ENCODE measurements at places on chromosomes 7 and 10.
A peak's percentile ranks its signal among the peaks of the same experiment; 100 is the strongest.

DNA sequence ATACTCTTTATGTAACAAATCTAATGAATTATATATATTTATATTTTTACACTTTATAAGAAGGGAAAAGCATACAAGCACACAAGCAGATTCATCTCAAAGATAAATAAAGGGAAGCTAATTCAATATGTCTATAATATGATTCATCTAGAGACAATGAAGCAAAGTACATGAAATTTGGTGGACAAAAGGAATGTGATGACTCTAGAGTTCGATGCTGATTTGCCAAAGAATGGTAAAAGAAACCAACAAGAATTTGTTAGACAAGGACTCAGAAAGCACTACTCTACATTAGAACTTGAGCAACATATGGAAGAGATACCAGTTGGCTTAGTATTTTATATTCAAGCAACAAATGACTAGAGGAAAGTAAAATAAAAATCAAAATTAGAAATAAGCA lies 536.5 kb upstream of the TEX47 start:
- no peak for DNase-seq

- no peak for DNase-seq
These were observed 447.4 kb upstream of the PFKP start for GRCh38 chr10:2619916-2620315.

DNA sequence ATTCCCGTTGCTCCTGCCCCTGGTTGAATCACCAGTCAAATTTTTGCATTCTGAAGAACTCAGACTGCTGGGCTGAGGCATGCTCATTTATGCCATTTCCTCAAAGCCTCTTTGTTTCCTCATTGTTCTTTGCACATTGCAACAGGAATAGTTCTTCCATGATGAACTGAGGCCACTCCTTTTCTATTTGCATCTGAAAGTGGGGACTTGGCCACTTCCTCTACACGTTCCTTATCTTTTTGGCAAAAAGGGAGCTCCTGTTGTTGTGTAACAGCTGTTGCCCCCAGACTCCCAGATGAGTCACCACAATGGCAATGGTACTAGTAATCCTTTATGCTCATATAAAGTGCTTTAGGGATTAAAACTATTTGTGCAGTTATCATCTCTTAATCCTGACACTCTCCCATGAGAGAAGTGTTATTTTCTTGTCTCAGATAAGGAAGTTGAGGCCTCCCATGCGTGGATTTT lies 20.1 kb upstream of the ITPRID1 start:
- DNase-seq = no peak

- no peak for DNase-seq
These were observed 43.4 kb downstream of the CLIP2 start for GRCh38 chr7:74332373-74333176.

DNA sequence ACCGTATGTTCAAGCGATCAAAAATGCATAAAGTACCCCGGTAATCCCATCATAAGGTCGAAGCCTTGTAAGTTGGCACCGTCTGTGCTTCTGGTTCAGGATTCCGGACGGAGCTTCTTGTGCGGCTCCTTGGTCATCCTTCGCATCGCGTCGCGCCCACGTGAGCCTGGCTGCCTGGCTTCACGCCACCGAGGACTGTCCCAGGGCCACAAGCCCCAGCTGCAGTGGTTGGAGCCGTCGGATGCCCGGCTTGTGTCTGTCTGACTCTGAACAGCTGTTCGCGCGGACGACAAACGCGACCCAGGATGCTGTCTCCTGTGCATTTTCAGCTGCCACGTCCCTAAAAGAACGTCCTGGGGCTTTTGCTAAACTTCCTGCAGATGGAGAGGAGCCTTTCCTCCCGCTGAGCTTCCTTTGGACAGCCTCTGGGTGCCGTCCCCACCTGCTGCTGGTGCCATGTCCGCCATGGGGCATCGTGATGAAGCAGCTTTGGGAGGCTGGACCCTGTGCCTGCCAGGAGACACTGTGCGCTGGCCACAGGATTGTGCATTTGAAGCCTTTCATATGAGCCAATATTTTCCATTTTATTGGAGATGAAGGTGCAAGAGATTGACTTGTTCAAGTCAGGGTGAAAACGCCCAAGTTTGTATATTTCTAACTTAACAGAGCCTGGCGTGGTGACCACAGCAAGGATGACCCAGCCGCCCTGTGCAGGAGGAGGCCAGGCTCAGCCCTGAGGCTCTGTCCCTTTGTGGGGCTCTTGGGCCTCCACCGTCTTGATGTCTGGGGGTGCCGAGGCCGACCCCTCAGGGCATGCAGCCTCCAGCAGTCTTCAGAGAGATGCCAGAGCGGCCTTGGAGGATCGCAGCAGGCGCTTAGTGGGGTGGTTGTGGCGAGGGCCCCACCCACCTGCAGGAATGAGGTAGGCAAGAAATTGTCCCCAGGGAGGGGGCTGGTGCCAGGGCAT lies 6.7 kb upstream of the JAKMIP3 start:
- no peak for DNase-seq

DNA sequence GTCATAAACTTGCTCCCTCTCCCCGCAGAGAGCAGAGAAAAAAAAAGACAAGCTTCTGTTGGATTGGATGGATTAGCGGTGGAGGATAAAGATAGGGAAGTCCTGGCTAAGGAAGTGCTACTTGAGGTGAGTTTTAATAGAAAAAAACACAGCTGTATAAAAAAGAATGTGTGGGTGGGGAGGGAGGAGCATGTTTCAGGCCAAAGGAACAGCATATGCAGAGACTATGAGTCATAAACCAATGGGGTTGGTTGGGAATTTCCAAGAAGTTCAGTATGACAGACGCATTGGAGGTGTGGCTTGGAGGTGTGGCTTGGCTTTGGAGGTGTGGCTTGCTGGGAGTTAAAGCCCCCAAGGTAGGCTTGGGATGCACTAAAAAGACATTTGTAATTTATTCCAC lies 103.0 kb upstream of the LSM8 start:
- peak; percentile 64 for DNase-seq

DNA sequence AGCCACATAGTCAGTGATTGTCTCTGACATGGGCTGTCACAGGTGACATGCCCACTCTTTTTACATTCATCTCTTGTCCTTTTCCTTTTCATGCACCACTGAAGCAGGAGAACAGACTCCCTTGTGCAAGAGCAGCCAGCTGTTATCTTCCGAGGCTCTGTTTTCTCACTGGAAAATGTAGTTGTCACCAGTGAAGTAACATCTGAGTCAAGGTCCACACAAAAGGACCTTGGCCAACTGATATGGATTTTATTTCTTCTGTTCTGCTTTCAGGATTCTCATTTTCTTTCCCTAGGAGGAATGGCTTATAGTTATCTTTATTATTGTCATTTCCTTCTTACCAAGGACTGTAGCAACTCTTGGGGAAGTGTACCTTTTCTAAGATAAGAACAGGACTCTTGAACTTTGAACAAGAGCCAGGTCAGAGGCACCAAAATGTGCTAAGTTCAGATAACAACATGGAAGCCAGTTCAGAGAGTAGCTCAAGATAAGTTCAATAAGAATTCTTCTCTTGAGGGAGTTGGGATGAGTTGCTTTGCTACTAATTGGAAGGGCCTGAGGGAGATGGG lies 22.7 kb downstream of the AVPI1 start:
- no peak for DNase-seq

DNA sequence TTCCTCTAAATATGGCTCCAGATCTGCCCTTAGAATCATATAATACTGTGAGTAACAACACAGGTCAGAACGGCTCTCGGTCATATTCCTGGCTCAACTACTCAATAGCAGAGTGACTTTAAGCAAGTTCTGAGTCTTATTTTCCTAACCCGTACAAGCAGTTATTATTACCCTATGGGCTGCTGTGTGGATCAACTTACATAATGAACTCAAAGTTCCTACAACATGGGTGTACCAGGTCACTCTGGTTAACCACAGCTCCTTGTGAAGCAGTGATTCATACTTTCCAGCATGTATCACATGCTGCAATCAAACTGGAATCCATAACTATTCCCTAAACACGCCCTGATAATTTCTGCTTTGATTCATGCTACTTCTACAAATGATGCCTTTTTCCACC lies 107.3 kb downstream of the LRRN3 start:
- no peak for DNase-seq

- no peak for DNase-seq
These were observed 380.9 kb downstream of the PARD3 start for GRCh38 chr10:34434119-34434594.

GRCh38 chr7:31882187-31882586 lies 188.0 kb downstream of the PDE1C start:
- no peak for DNase-seq

- no peak for DNase-seq
These were observed 8.7 kb downstream of the DBF4 start for GRCh38 chr7:87885018-87885417.

DNA sequence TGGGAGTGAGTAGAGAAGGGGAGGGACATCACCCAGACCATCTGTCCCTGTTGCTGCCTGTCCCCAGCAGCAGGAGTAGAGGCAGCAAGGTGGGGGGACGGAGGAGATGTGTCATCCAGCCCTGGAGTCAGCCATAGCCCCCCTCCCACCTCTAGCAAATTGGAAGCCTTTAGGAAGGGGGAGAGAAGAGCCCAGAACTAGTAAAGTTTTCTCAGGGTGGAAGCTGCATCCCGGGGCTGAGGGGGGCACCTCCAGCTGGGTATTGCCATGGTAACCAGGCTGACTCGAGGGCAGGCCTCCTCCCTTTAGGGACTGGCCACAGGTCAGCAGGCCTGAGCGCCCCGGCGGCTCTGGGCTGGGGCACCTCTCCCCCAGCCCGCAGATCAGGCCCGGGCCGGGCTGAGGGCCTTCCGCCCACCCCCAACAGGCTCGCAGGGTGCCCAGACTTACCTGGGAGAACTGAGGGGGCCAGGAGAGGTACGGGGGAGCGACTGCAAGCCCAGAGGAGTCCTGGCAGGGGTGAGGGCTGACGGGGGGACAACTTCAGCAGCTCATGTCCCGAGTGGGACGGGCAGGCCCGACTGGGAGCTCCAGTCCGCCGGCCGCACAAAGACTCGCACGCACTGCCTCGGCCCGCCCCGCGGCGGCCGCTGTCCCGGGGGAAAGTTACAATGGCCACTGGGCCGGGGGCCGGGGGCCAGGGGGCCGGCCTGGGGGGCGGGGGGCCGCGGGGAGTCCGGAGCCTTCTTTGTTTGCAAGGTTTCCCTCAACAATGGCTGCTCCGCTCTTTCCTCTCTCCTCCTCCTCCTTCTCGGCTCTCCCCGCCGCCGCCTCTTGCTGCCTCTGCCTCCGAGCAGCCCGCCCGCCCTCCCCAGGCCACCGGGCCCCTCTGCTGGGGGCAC lies 6.0 kb downstream of the LDB1 start:
- peak; percentile 29 for DNase-seq

DNA sequence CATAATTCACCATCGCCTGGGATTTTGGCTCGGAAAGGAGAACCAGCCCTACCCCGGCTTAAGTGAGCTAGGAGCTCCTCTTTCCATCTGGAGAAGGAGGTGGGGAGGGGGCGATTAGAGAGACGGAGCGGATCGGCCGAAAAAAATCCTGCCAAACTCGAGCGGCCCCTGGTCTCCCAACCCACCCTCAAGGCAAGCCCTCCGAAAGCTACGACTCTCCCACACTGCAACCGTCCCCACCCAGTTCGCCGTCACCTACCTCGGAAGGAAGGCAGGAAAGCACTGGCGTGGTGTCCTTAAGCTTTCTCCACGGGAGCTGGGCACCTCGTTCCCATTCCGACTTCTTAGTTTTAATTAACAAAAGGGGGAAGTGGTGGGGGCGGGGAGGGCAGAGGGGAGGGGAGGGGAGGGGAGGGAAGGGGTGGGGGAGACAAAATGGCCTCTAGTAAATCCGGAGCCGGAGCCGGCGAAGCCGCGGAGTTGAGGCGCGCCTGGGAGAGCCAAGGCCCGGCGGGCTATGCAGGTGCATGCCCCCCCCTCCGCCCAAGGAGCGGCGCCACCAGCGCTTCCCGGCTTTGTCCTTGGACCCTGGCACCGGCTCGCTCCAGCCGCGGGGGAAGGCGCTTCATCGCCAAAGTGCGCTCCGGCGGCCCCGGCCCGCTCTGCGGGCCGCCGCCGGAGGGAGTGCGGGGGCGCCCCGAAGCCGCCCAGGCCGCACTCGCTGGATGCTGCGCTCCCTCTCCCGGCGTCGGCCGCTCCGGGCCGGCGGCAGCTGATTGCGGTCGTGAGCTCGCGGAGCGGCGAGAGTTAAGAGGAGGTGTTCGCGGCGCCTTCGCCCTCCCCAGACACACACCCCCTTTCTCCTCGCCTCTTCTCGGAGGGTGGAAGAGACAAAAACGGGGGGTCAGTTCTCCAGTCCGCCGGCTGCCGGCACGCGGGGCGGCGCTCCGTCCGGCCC lies at the start of gene LRRC4:
LRRC4 (minus strand) TSS at position 784 of the 958 bp plus-strand sequence. CDS start 797 bp downstream, outside the sequence.
- DNase-seq = peak; percentile 46

- peak; percentile 89 for DNase-seq
These were observed 27.6 kb upstream of the RNF32 start for GRCh38 chr7:156612930-156613329.

DNA sequence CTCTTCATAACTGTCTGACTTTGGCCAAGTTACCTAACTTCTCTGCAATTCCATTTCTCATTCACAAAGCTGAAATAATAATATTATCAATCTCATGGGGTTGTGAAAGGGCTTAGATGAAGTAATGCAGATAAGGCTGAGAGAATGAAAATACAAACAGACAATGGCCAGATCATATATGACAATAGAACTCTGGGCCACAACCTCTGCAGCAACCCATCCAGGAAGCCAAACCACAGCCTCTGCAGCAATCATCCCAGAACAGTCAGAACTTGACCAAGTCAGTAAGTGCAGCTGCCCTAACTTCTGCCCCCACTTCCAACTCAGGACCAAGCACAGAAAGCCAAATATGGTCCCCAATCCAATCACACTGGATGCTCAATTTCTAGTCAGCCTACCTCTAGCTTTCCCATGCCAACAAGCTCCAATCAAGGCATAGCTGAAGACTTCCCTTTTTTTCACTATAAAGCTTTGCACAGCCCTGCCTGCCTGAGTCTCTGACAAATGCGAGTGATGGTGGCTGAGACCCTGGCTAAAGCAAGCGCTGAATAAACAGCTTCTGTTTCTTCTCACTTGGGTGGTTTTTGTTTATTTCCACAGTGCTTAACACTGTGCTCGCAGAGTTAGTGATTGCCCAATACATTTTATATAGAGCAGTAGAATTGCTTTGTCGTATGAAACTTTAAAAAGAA lies 34.8 kb upstream of the TNPO3 start:
- peak; percentile 39 for DNase-seq

Data from activated CD4-positive, alpha-beta memory T cell treated with anti-CD3 and anti-CD28 coated beads for 36 hours (primary cell).